Cardiac septum (tissue), 1 donor: ENCODE measurements at places on chromosomes 6 and 20. TPM values are rescaled to one million over a fixed set of nuclear protein-coding genes. Genes with fewer than 3 reads are reported as not detected.
A peak's percentile ranks its signal among the peaks of the same experiment; 100 is the strongest.

Gene HDGFL1
- not detected for total RNA-seq

Gene SOX4
- total RNA-seq = 9.8 TPM

Gene GRIK2
- total RNA-seq = 0.67 TPM

Gene RNF182
- total RNA-seq = 0.19 TPM

Gene NMBR
- total RNA-seq = not detected

Gene EPPIN
- total RNA-seq = not detected

Gene TGM2
- 792 TPM for total RNA-seq

Gene GNMT
- total RNA-seq = 0.30 TPM

Gene TMEM244
- not detected for total RNA-seq

Gene PTK6
- total RNA-seq = not detected

Gene OR2H2
- not detected for total RNA-seq

Gene IDH3B
- total RNA-seq = 121 TPM

Gene GPR6
- total RNA-seq = not detected

Gene PRRT1
- 0.83 TPM for total RNA-seq

Gene SLC12A5
- 0.73 TPM for total RNA-seq

DNA sequence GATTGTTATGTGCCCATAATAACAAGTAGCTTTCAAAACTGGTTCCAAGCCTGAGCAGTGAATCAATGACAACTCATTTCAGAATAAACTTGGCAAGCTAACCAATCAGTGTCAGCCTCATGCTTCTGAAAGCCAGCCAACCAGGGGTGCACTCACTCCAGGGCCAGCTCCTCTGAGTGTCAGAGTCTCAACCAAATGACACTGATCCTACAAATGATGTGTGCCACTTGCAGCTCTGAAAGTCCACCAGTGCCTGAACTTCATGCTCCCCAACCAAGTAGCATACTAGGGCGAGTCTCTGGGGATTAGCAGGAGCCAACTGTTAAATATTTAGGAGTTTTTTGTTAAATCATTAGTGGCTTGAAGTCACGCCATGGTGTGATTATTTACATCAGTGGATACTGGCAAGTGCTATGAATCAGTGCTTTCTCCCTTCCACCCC is 4.5 kb downstream of the IYD start:
- DNase-seq = no peak

- no peak for DNase-seq
These were observed 65.5 kb upstream of the CLVS2 start for GRCh38 chr6:122930252-122931180.

DNA sequence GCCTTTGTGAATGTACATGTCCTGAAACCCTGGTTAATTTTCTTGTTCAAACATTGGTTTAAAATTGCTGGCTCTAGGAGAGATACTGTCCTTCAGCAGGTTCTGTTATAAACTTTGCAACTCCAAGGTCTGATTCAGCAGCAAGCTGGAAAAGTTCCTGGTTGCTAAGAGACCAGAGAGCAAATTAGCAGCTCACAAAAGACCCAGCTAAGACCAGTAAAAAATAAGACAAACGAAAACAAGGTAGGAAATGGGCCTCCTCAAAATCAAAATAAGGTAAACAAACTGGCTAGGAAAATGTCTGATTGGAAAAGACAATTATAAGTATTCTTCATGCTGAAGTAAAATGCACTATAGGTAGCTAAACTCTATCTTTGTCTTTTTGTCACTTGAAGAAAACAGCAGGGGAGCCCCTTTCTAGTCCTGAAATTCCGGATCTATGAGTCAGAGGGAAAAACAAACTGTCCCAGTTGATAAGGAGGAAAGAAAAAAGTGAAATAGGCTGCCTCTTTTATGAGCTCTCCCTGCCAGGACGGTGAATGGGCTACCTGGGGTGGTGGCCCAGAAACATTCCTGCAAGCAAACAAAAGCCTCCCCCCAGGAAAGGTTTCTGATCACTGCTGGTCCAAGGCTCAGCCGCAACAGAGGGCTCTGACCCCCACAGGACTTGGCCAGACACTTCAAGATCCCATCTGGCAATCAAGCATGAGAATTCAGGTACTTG is 41.6 kb downstream of the UNC5CL start:
- no peak for DNase-seq

- no peak for DNase-seq
These were observed 104.4 kb downstream of the MANEA start for GRCh38 chr6:95681736-95682135.

GRCh38 chr20:61688411-61688810 is 377.3 kb downstream of the TAF4 start:
- DNase-seq = no peak

DNA sequence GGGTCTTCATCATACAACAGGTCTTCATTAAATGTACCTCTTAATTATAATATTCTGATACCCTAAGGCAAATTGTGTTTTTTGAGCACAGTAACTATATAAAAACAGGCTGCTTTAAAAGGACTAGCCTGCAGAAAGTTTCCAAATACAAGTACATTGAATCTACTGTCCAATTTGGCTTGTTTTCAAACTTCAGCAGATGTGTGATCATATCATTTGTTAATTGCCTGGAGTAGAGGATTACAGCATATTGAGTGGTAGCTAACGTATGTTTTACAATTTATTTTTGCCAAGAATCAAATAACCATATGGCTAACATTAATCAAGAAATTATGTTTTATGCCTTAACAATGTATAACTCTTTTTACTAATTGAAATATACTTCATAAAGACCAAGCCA is 12.6 kb downstream of the TINAG start:
- DNase-seq = no peak

DNA sequence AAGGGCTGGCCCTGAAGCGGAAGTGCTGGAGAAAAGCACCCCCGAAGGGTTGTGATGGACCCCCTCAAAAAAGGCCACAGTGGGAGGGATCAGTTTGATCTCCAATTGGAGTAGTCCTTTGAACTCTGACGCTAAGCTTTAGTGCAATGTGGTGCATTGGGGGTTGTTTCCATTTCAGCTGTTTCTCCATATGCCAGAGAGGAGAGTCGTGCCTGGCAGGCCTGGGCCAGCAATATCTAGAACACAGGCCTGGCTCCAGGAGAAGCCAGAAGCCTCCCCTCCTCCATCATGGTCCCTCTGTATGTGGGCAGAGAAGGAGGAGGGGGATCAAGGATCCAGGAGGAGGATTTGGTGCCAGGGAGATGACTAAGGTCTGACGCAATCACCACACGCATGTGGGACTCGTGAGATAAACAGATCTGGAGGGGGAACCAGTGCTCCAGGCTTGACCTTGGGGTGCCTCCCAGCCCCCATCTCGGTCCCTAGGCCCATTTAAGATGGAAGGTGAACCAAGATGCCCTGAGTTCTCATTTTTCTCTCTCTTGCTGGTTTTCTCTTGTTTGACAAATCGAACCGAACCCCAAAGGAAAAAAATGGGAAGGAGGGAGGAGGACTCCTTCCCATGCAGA is 517.4 kb upstream of the JARID2 start:
- DNase-seq = no peak

DNA sequence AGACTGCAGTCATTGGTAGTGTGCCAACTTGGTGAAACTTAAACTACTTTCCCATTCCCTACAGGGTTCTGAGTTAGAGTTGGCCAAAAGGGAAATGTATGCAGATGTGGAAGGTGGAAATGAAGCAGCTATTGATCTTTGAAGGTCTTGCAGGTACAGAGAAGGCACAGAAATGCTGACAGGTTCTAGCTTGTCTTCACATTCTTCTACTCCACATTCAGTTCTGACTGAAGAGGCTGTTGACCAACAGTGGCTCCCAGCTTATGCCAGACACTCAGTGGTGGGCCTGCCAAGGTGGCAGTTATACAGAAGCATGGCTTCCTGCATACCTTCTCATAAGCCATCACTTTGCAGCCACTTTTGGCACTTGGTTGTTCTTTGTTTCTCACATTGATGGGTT is 423.9 kb downstream of the CDC5L start:
- no peak for DNase-seq

DNA sequence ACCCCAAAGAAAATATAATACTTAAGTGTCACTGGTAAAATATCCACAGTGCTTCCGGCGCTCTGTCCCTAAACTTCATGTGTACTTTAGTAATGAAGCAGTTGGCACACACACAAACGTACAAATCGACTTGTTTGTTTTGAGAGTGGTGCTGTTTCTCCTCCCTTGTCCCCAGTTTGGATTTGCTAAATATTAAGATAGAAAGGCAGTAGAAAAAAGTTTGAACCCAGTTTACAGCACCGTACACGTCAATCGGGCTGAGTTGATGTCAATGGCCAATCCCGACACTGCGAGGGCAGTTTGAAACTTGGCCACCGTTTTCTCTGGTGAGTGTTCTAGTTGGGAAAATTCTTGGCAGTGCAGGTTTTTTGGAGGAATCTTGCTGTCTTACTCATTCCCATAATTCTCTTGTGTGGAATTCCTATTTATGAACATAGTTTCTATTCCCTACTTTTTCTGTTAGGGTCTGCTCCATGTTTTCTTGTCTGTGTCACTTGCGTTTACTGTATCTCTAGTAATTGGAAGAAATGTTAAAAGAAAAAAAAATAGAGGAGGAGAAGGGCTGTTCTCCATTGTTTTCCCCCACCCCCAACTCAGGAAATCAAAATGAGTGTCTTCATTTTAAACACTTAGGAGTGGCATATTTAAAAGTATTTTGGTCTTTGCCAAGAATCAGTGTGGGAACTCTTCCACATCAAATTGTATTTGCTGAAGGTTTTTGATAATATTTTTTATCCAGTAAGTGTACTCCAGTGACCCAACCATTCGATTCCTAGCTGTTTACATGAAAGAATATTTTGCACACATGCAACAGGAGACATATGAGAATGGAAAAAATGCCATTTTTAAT is 72.3 kb downstream of the OR2B2 start:
- DNase-seq = no peak

- DNase-seq = no peak
These were observed 109.2 kb downstream of the ARID1B start for GRCh38 chr6:156886409-156886808.

GRCh38 chr6:152124429-152125074 is 317.1 kb downstream of the ESR1 start:
- no peak for DNase-seq

DNA sequence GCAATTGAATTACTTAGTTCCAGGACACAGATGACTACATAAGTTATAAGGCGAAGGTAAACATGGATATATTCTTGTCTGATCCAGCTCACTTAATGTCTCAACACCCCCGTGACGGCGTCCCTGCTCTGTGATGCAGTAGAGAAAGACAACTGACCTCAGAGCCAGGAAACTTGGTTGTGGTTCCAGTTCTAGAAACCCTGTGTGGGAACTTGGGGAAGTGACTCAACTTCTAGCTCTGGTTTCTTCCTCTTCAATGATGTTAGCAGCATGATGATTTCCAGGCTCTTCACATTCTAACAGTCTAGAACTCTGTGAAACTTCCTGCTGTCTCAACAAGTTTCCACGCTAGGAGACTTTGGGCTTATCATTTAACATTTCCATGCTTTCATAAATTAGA is 18.4 kb downstream of the LAMA4 start:
- DNase-seq = no peak

GRCh38 chr20:53910351-53911002 is 159.9 kb downstream of the BCAS1 start:
- DNase-seq = no peak

GRCh38 chr6:54801669-54802068 is 44.9 kb upstream of the FAM83B start:
- DNase-seq = no peak

DNA sequence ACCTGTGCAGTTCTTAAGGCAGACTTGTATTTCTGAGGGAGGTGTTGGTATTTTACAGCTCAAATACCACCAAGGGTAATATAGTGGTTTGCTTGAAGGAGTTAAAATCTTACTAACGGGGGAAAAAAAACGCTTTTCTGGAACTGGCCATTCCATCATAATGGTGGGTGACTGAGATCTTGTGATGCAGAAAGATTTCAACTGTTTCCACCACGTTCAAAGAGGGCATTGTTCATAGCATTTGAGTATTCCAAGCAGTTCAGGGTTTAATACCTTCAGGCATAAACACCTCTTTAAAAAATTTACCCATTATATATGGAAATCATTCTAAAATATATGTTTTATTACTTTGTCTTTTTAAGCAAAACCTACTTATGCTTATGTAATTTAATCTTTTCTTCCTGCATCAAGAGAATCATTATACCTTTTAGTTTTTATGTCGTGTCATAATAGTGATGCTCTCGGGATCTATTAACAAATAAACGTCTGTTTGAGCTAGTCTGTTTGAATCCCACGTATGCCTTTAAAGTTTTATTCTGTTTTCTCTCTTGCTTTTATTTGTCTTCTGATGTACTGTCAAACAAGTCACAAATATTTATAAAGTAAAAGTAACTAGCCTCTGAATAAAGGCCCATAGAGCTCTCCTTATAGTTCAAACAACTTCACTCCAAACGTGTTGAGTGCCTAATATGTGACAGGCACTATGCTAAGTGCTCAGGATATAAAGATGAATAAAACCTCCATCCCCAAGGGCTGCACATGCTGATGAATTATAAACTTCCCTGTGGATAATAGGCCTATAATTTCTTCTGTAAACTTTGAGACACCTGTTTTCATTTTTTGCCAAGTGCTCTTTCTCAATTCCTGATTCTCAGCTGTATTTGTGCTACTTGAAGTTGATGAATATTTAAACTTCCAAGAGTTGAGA is 298.8 kb upstream of the FERMT1 start:
- DNase-seq = no peak

DNA sequence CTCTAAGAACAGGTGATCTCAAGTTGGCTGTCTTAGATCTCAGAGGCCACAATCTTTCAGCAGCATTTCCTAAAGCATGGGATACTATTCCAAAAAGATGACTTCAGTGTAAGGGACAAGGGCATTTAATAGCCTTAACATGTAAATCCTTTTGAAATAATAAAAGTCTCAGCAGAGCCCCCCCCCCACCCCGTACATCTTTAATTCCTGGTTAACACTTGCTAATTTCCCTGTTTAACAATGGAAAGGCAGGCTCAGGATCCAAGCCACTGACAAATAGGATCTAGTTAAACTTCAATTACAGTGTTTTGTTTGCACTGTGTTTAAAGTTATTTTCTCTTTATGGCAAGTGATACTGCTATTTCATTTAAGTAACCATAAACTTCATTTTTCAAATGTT is 12.0 kb downstream of the TASP1 start:
- DNase-seq = no peak

GRCh38 chr6:150865406-150866146 is at the start of gene MTHFD1L:
Gene MTHFD1L (plus strand): TSS chr6:150865702. CDS start chr6:150865823, 121 bp downstream.
- DNase-seq = peak; percentile 84

- no peak for DNase-seq
These were observed 55.2 kb downstream of the PTPN1 start for GRCh38 chr20:50565383-50565782.

GRCh38 chr6:104679971-104680370 is 179.7 kb downstream of the HACE1 start:
- no peak for DNase-seq
